Head of caudate nucleus (tissue), 42 donors: ENCODE measurements at places on chromosomes 2 and 18.

DNA sequence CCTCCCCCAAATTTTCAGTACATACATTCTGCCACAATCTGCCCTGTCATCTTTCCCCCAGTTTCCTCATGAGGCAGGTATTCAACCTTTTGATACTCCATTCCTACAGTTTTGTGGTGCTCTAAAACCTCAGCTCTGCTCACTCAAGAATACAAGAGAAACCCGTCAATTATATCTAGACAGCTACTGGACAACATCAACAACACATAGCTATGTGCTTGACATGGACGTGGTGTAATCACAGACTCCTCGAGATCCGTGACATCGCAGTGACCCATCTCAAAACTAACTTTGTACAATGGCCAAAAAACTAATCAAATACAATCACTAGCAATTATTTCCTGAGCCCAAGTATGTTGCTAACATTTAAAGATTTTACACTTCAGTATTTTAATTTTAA, 23.6 kb downstream of the WDSUB1 start:
- no peak for DNase-seq

DNA sequence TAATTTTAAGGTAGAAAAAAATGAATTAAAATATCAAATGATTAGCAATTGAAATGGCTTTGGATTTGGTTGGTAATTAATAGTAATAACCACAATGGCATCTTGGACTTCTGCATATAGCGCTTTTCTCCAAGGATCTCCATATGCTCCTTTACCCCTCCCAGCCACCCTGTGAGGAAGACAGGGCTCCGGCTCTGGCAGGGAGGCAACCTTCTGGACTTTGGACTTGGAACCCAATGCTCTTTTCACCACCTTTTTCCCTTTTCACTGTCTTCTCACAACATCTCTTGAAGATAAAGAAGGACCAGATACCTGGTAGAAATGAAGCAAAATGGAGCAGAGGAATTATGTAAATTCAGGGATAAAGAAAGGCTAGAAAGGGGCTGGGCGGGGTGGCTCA, 23.8 kb upstream of the SERTAD2 start:
- no peak for DNase-seq

DNA sequence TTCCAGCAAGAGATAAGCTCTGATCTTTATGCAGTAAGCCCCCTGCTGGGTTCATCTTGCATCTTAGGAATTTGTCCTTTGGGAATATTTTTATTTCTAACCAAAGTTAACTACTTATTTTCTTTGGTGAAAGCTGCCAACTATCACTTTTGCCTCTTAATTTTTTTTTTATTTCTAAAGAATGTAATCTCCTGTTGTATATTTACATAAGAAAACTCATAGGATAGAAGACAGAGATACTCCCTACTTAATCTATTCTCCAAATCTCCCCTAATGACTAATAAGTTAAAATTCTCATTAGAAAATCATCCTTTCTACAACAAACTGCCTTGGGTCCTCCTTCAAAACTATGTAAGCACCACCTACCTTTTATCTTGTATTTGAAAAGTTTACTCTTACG, 612.2 kb upstream of the SLC39A10 start:
- DNase-seq: no peak

GRCh38 chr2:240355001-240355891, 80.2 kb upstream of the GPC1 start:
- DNase-seq: no peak
